ENCODE measurements at places on chromosomes 5 and 9. TPM values are rescaled to one million over a fixed set of nuclear protein-coding genes. Genes with fewer than 3 reads are reported as not detected.

Gene IL17B
- not detected for total RNA-seq

Gene EPB41L4B
- 0.44 TPM for total RNA-seq

Gene C9orf85
- total RNA-seq, result 12.3 TPM

Gene TLX3
- total RNA-seq, result not detected

- H3K27me3 ChIP-seq, result no peaks in the 10 kb centered on the region
- H3K4me1 ChIP-seq, result no peaks in the 10 kb centered on the region
- H3K36me3 ChIP-seq, result no peaks in the 10 kb centered on the region
Observed at GRCh38 chr5:123868881-123869280, 356.9 kb downstream of the CSNK1G3 start.

GRCh38 chr5:173745557-173745956, 129.1 kb upstream of the BOD1 start:
- H3K36me3 ChIP-seq, result no peaks in the 10 kb centered on the region
- DNase-seq, result no peak
- H3K27ac ChIP-seq, result no peak overlapping the region
- no peaks in the 10 kb centered on the region for H3K4me1 ChIP-seq

DNA sequence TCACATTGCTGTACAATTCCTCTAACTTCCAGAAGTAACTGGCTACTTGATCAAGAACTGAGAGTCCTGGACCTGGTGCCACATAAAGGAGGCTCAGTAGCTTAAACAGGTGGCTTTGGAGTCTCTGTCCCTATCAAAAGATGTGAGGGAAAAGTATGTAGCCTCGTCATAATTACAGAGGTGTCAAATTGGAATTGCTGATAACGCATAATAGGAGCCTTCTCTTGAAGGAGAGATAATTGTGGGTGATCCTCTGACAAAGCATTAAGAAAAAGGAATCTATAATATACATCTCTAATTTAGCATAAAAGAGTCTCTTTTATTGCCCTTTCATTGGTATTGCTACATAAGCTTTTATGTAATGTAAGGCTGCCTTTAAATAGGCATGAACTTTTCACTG, 1246.4 kb upstream of the CDH9 start:
- H3K27me3 ChIP-seq, result no peaks in the 10 kb centered on the region
- H3K36me3 ChIP-seq, result no peaks in the 10 kb centered on the region
- no peak overlapping the region for H3K4me3 ChIP-seq
- no peaks in the 10 kb centered on the region for H3K4me1 ChIP-seq

- H3K4me1 ChIP-seq, result peaks cover 4% of the 10 kb centered on the region
- H3K36me3 ChIP-seq, result peaks cover 19% of the 10 kb centered on the region
- H3K4me3 ChIP-seq, result no peak overlapping the region
- H3K27me3 ChIP-seq, result no peaks in the 10 kb centered on the region
- no peak for DNase-seq
Observed at GRCh38 chr9:124356745-124357390, 58.4 kb downstream of the PSMB7 start.

- H3K27ac ChIP-seq, result no peak overlapping the region
- H3K4me1 ChIP-seq, result no peaks in the 10 kb centered on the region
- H3K27me3 ChIP-seq, result no peaks in the 10 kb centered on the region
- no peaks in the 10 kb centered on the region for H3K36me3 ChIP-seq
Observed at GRCh38 chr9:134514503-134514902, 127.1 kb upstream of the COL5A1 start.

DNA sequence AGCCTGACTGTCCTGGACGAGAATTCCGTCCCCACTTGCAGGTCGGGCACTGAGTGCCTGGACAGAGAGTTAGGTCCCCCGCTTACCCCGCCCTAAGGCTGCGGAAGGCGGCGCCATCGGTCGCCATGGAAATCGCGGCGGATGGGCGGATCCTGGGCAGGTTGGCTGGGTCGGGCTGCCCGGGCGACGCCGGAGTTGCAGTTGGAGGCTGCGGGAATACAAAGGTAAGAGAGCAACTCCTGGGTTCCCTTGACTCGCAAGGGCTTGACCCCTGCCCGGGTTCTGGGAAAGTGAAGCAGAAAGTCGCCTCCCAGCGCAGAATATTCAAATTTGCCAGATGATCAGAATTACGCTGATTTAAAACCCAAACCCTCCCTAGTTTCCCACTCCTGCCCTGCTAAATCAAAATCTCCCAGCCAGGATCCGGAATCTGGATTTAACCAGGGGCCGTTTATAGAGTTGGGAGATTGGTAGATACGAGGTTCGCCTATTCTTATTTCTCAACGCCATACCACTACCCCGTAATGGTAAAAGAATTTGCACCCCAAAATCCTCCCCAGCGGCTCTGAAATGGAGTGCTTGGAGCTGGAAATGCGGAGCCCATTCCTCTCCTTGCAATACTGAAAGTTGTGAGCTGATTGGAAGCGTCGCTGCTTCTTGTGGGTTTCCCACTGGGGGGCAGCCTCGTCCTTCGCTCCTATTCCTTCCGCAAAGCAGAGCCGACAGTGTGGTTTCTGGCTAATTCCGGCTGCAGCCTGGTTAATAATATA, 156.4 kb upstream of the RASEF start:
- H3K27me3 ChIP-seq, result no peaks in the 10 kb centered on the region
- no peaks in the 10 kb centered on the region for H3K36me3 ChIP-seq
- H3K27ac ChIP-seq, result no peak overlapping the region

DNA sequence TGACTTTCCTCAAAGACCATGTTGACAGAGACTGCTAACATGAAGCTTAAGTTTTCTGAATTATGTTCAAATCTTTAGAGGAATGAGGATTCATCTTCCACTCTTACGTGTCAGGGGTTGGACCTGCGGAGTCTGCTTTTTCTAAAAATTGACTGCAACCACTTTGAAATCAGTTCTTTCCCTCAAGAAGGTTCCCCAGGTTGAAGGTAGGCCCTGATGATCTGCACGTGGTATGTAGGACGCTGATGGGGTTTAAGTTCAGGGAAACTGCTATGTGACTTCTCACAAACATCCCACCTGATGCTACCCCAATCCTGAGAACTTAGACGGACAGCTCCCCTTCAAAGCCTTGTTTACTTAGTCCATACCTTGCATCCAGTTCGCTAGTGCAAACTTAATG, 7.2 kb downstream of the RACK1 start:
- H3K36me3 ChIP-seq, result peaks cover 79% of the 10 kb centered on the region
- no peak for DNase-seq
- no peaks in the 10 kb centered on the region for H3K27me3 ChIP-seq
- H3K4me3 ChIP-seq, result no peak overlapping the region
- no peak overlapping the region for H3K27ac ChIP-seq

DNA sequence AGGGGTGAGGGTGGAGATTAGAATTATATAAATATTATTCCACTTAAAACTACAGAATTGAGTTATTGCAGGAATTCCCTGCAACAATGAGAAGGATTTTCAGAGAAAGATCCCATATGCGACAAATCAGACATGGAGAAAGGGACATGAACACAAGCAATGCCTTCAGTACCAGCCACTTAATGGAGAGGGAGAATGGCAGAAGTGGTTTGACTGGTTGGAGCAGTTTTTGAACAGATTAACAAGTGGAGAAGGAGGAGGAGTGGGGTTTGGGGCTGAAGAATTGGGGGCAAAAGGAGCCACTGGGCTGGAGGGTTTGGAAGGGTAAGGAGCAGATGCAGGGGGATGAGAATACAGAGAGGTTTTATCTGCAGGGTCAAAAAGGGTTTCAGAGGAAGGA, 620.9 kb upstream of the PTPRD start:
- no peaks in the 10 kb centered on the region for H3K27me3 ChIP-seq
- no peak overlapping the region for H3K27ac ChIP-seq
- no peaks in the 10 kb centered on the region for H3K36me3 ChIP-seq
- H3K4me1 ChIP-seq, result no peaks in the 10 kb centered on the region
- no peak overlapping the region for H3K4me3 ChIP-seq

DNA sequence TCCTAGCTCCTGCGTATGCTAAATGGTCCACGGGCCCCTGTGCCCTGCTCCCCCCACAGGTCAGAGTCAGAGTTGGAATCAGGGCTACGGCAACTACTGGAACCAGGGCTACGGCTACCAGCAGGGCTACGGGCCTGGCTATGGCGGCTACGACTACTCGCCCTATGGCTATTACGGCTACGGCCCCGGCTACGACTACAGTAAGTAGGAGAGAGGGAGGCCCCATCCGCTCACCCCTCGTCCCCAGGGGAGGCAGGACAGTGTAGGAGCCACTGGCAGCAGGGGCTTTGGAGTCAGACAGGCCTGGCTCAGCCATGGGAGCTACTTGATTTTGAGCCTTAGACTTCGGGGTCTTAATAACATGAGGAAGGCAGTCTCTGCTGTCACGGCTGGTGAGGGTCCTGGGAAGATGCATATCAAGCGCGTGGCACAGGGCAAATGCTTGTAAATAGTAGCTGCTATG, 5.8 kb downstream of the HNRNPAB start:
- H3K36me3 ChIP-seq, result peaks cover 76% of the 10 kb centered on the region
- DNase-seq, result no peak
- no peak overlapping the region for H3K4me3 ChIP-seq
- H3K27me3 ChIP-seq, result no peaks in the 10 kb centered on the region

DNA sequence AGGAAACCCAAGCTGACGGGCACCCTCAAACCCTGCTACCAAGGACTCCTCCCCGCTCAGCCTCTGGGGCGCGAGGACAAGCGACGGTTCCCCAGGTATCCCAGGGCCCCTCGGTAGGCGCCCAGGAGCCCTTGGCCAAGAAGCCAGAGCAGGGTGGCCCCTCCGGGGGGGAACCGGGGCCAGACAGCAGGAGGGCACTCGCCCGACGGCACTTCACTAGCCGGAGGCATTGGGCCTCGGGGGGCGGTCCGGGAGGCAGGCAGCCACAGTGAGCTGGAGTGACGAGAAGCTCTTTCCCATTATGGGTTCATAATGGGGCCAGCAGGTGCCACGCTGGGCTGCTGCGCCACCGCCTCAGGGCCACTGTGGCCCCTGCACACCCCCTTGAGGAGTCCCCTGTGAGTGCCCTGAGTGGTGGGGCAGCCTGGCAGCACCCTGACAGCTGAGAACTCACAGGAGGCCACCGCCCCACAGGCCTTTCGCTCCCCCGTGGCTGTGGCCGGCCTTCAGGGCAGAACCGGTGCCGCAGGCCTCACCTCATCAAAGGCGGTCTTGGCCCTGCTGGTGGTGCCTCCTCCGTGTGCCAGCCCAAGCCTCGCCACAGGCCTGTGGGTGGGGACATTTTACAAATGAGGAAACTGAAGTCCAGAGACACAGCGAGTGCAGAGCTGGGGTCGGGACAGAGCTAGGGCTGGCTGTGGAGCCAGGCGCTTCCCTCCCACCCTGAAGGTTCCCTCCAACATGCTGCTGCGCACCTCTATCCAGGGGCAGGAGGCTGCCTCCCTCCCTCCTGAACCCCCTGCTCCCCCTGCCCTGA, 68.7 kb downstream of the PSMB7 start:
- H3K36me3 ChIP-seq, result peaks cover 16% of the 10 kb centered on the region
- DNase-seq, result no peak
- H3K4me3 ChIP-seq, result no peak overlapping the region
- H3K4me1 ChIP-seq, result no peaks in the 10 kb centered on the region
- no peaks in the 10 kb centered on the region for H3K27me3 ChIP-seq
